ENCODE measurements at places on chromosomes 1 and 21.

- DNase-seq = no peak
These were observed 7.9 kb downstream of the TNFSF18 start for GRCh38 chr1:173042806-173043205.

GRCh38 chr1:186420311-186420710, 40.6 kb downstream of the PDC start:
- no peak for DNase-seq

DNA sequence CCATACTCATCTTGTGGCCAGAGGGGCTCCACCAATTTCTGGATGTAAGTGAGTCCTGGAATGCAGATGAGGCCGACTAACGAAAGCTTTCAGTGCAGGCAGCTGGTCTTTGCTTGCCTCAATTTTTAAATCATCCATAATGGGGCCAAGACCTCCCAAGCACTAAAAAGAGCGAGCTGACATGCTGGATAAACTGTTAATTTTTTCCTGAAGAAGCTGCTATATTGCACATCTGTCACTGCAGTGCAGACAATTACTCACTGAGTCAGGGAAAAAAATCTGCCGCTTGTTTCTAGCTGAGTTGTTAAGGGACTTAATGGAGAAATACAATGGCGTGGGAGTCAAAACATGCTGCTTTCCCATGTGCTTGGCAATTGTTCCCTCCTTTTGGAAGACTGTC, 205.5 kb downstream of the GPATCH2 start:
- no peak for DNase-seq

DNA sequence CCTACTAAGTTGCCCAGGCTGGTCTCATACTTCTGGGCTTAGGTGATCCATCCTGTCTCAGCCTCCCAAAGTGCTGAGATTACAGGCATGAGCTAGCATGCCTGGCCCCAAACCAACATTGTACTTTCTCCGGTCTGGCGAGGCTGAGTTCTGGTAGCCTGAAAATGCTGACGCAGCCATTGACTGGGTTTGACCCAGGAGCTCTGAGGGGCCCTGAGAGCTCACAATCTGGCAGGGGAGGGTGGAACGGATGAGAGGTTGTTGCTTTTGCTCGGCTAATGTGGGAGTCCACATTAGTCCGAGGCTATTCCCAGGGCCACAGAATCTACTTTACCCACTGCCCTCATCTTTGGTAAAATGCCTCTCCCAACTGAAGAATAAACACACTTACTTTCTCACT, 35.1 kb upstream of the PARP1 start:
- no peak for DNase-seq

DNA sequence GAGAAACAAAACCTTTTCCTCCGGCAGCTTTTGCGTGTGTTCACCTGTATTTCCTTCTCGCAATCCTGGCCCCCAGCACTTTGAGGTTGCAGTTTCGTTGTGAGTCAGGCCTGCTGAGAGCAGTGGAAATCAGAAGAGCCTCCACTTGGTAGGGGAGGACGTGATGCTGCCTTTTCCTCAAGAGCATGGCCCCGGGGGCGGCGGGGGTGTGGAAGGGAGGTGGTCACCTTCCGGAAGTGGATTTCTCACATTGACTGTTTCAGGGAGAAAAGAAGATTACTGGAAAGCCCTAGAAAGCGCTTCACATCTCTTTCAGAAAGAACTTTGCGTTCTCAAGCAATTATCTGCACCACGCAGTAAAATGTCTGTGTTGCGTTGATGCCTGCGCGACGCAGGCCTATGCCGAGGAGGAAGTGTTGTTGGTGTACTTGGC, 12.2 kb upstream of the IL10 start:
- peak; percentile 36 for DNase-seq

GRCh38 chr1:229410370-229410691, 23.6 kb downstream of the ACTA1 start:
- DNase-seq = no peak

DNA sequence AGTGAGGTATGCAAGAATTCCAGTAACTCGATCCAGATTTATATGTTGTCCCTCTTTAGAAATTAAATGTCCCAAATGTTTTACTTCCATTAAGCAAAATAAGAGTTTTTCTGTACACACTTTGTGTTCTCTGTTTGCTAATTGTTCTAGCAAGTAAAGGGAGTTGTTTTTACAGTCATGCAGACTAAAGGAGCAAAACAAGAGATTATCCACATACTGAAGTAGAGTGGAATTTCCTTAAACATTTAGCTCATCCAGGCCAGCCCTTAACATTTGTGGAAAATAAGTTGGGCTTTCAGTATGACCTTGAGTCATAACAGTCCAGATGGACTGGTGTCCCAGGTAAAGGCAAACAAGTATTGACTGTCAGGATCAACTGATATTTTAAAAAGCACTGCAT, 44.1 kb upstream of the TINAGL1 start:
- no peak for DNase-seq

- DNase-seq = no peak
These were observed 89.3 kb downstream of the LAMC2 start for GRCh38 chr1:183275322-183275721.

DNA sequence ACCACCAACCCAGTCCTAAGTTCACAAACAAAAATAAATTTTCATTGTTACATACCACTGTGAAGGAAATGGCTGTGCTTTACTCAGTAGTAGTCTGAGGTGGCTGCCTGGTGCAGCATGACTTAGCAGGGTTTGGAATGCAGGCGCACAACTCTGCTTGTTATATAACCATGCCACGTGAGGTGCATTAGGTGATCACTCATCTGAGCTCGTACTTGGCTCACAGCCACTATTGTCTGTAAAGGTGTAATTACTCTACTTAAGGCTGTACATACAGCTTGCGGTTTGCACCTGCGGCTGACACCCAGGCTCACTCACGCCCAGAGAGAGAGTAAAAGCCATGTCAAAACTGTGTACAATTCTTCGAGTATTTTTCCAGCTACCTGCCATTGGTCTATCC, 599.4 kb downstream of the LTN1 start:
- no peak for DNase-seq

DNA sequence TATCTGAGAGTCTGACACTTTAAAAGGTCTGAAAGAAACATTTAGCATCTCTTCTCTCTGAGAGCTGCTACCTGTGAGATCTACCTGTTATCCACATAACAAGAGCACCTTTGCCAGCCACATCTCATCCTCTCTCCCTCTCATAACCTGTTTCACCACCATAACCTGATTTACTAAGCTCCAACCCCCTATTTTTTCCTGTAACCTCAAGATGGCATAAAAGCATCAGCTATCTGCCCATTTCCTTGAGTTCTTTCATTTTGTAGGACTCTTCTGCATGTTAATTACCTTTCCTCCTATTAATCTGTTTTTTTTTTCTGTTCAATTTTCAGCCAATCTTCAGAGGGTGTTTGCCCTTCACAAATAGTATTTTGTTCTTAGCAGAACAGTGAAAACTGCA, 136.5 kb upstream of the KCNK1 start:
- no peak for DNase-seq

Measured in central memory CD8-positive, alpha-beta T cell (primary cell).